ENCODE measurements at places on chromosomes 5 and 9.

- no peak for DNase-seq
These were observed 129.6 kb upstream of the CNTLN start for GRCh38 chr9:17005056-17005823.

DNA sequence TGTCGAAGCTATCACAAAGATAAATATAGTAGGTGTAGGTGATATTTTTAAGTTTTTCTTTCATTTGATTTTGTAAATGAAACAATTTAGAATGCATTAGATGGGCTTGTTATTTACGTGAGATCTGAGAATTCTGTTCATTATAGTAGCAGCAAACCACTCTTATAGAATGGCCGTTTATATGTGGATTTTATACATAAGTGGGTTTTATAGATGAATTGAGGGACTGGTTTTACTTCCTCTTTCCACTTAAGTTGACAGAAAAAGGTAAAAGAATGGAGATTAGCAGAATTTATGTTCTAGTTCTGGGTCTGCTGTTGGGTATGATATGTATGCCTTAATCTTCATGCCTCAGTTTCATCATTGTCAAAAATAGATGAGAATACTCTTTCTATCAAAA lies 5.6 kb downstream of the RMI1 start:
- DNase-seq, result no peak

DNA sequence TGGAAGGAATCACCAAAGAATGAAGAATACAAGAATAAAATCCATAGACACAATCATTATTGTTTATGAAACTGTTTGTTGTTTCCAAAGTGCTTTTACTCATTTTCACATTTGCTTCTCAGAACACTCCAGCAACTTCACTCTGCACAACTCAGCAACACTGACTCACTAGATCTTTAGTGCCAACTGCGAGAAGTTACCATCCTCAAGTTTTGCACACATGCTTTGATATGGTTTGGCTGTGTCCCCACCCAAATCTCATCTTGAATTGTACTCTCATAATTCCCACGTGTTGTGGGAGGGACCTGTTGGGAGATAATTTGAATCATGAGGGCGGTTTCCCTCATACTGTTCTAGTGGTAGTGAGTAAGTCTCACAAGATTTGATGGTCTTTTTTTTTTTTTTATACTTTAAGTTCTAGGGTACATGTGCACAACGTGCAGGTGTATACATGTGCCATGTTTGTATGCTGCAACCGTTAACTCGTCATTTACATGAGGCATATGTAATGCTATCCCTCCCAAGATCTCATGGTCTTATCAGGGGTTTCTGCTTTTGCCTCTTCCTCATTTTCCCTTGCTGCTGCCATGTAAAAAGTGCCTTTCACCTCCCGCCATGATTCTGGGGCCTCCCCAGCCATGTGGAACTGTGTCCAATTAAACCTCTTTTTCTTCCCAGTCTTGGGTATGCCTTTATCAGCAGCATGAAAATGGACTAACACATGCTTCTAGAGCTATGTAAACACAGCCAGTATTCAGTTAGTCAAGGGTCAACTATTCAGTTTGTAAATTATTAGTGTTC lies 36.9 kb downstream of the CLINT1 start:
- DNase-seq, result no peak

GRCh38 chr9:93598647-93599241 lies 22.4 kb downstream of the PHF2 start:
- no peak for DNase-seq

DNA sequence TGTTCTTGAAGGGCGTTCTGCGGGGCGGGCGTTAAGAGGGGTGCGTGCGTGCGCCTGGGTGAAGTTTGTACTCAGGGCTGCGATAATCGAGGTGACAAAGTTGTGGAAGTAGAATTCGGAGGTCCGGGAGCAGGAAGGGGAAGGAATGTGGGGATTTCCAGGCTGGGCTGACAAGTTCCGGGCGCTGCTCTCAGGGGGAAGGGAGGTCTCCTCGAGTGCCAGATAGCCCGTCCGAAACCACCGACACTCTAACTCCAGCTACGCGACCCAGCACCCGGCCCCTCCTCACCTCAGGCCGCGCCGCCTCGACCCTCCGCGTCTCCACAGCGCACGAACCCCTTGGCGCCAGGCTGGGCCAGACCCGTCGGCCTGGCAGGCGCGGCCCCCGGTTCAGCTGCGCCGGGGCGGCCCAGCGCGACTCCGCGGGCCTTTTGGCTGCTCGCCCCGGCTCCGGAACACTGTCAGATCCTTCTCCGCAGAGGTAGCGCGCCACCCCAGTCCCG lies at the start of gene IL6ST:
TSS of gene IL6ST (minus strand) at position 469 of the 503 bp plus-strand sequence. CDS start 18,685 bp downstream, outside the sequence.
- DNase-seq, result no peak

GRCh38 chr9:134003237-134003636 lies 11.1 kb upstream of the VAV2 start:
- no peak for DNase-seq

- DNase-seq, result no peak
These were observed 6.3 kb downstream of the SRP19 start for GRCh38 chr5:112867411-112867810.

DNA sequence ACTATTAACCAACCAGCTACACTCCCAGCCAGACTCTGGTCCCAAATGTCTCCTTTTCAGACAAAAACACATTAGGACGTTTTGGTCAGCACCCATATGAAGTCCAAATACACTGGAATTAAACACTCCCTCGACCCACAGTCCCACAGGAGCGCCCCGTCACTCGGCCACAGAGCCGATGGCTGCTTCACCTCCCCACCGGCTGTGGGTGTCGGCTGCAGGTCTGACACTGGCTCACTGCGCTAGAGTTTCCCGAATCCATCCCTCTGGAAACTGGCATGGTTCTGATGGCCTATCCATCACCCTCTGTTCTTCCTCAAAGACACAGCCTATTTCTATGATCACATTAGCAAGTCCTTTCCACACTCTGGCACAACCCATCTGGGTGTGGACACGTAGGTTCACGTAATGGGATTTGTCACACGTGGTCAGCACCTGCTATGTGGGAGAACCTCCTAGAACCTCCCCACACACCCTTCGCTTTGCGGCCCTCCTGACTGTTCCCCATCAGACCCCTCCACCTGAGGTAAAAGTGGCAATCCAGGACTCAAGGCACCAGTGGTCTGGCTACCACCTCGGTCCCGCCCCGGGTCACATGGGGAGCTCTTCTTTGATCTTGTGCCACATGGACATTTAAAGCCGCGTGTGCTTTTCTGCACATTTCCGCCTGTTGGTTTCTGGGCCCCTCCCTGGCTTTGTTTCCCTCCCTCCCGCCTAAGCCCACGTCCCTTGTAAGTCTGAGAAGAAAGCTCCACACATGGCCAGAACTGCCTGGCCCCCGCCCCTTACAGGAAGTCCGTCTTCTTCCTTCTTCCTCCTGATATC lies 131.1 kb upstream of the PHYKPL start:
- no peak for DNase-seq

- no peak for DNase-seq
These were observed 208.9 kb downstream of the CFAP90 start for GRCh38 chr5:7642029-7642428.

GRCh38 chr5:151496041-151496484 lies 48.7 kb downstream of the SLC36A1 start:
- no peak for DNase-seq

GRCh38 chr5:112737070-112737462 lies 619 bp upstream of the APC start:
- no peak for DNase-seq

GRCh38 chr9:21709464-21710058 lies 92.9 kb upstream of the MTAP start:
- peak; percentile 32 for DNase-seq

- peak; percentile 21 for DNase-seq
These were observed 963 bp upstream of the CAST start for GRCh38 chr5:96660971-96661854.

GRCh38 chr5:142865631-142866030 lies 95.5 kb downstream of the ARHGAP26 start:
- no peak for DNase-seq

GRCh38 chr9:104896131-104896530 lies 31.8 kb downstream of the ABCA1 start:
- DNase-seq, result no peak

GRCh38 chr9:131307974-131308373 lies 18.5 kb downstream of the PLPP7 start:
- no peak for DNase-seq

- no peak for DNase-seq
These were observed 366.9 kb upstream of the NUDT12 start for GRCh38 chr5:103929338-103930013.

- no peak for DNase-seq
These were observed 62.1 kb downstream of the C5orf15 start for GRCh38 chr5:133906303-133906702.

GRCh38 chr9:133127340-133127981 lies 6.4 kb upstream of the RALGDS start:
- no peak for DNase-seq

- no peak for DNase-seq
These were observed 199.5 kb upstream of the PUM3 start for GRCh38 chr9:3043369-3043768.

DNA sequence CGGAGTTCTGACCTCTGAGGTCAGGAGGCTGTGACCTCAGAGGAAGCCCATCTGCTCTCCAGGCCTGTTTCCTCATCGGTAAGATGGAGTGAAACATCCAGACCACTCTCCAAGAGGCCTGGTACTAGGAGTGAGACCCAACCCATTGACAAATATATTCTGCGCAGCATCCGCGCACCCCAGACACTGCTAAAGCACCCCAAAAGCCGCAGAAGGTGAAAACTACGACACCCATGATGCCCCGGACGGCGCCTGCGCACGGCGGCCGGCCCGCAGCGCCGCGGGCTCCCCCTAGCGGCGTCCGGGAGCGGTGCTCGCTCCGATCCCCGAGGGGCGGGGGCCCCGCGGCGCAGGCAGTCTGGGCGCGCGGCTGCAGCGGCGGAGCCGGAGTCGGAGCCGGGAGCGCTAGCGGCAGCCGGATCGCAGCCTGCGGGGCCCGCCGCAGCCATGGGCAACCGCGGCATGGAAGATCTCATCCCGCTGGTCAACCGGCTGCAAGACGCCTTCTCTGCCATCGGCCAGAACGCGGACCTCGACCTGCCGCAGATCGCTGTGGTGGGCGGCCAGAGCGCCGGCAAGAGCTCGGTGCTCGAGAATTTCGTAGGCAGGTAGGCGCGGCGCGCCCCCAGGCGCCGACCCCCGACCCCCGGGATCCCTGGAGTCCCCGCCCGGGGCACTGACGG lies at the start of gene DNM1:
TSS of gene DNM1 (plus strand) at position 356 of the 683 bp plus-strand sequence. CDS start at position 448, 92 bp downstream.
- peak; percentile 29 for DNase-seq

DNA sequence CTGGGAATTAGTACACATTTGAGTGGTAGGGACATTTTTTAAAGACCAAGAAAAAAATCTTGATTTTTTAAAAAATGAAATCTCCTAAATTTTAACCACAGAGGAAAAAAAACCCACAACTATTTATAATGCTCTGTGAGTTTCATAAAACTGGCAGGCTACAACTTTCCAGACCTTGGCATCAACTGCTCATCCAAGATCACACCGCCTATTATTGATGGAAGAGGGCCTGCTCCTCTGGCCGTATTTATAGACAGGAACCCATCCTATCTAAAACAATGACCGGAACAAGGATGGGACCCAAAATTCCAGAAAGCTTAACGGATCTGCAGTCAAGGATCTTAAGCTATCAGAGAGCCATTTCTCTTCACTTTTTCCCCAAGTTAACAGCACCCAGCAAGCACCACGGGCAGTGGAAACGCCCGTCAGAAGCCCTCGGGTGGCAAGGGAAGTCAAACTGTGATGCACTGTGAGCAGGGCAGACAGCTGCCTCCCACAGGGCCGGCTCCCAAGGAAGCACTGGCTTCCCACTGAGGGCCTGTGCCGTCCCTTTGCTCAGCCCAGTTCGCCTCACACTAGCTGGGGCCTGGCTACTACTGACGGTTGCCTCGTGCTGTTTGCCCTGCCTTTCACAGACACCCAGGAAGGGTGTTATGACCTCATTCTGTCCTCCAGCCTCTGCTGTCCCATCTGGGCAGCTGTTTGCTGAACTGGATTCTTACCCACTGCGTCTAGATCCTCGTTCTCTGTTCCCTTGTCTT lies 62.8 kb downstream of the CDC14B start:
- DNase-seq, result no peak

DNA sequence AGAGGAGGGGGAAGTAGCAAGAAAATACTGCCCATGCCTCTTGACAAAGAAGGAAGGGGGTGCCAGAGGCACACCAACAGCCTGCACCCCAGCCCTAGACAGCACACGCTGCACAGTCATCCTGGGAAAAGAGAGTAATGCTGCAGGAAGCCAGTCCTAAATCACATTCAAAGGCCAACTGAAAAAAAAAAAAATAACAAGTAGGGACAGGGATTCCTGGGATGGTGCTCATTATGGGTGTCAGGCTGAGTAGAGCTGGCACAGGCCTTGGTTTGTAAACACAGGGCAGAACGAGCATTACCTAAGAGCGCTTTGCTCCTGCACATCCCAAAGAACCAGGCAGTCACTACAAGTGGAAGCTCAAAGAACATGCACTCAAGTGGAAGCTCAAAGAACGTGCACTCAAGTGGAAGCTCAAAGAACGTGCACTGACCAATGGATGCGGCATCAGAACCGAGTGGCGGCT lies 7.8 kb downstream of the RAPGEF1 start:
- no peak for DNase-seq

- DNase-seq, result no peak
These were observed 657.9 kb downstream of the TLR4 start for GRCh38 chr9:118362123-118362522.

- DNase-seq, result no peak
These were observed 87.1 kb upstream of the TLX3 start for GRCh38 chr5:171221916-171222315.

DNA sequence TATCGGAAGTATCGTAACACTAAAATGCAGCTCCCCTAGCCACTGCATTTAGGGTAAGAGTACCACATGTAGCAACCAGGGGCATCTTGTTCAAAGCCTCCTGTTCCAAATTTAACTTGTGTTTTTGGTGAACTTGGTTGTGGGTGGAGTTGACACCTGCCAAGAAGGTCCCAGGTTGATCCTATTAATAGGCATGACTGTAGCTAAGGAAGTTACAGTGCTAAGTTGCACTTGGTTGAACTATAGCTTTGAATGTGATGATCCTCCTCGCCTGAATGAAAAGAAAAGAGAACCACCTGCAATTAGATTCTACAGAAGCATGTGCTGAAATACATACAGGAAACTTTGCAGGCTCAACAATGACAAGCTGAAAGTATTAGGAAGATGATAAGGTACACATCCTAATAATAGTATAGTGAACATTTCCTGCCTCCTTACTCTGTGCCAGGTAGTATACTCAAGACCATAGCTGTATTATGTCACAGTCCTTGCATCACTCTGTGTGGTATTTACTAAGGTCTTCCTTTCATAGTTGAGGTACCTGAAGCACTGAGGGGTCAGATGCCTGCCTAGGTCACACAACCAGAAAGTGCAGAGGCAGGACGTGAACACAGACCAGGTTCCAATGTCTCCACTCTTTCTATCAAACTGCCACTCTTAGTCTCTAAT lies 64.5 kb upstream of the PIP5K1B start:
- DNase-seq, result no peak

GRCh38 chr9:136051837-136052471 lies 43.1 kb downstream of the NACC2 start:
- no peak for DNase-seq

DNA sequence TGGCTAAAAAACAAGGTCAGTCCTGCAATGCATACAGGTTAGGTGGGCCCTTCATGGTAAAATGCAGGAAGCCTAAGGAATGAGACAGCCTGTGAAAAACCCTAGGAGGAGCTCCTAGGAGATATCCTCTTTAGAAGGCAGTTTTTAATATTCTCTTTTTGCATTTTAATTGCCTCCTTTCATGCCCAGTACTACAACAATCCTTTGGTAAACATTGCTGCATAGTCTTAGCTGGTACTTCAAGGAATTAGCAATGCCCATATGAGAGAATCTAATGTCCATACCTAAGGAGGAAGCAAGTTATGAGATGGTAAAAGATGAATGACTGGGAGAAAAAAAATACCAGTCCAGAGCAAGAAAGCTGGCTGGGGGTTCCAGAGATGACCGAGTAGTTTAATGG lies 61.0 kb downstream of the NREP start:
- no peak for DNase-seq

GRCh38 chr5:114648940-114649339 lies 287.1 kb downstream of the KCNN2 start:
- DNase-seq, result no peak
